ENCODE measurements at places on chromosomes 5 and 9. TPM values are rescaled to one million over a fixed set of nuclear protein-coding genes. Genes with fewer than 3 reads are reported as not detected.
A peak's percentile ranks its signal among the peaks of the same experiment; 100 is the strongest.

- no peak for DNase-seq
Measured at GRCh38 chr9:2962471-2963172, 118.7 kb upstream of the PUM3 start.

DNA sequence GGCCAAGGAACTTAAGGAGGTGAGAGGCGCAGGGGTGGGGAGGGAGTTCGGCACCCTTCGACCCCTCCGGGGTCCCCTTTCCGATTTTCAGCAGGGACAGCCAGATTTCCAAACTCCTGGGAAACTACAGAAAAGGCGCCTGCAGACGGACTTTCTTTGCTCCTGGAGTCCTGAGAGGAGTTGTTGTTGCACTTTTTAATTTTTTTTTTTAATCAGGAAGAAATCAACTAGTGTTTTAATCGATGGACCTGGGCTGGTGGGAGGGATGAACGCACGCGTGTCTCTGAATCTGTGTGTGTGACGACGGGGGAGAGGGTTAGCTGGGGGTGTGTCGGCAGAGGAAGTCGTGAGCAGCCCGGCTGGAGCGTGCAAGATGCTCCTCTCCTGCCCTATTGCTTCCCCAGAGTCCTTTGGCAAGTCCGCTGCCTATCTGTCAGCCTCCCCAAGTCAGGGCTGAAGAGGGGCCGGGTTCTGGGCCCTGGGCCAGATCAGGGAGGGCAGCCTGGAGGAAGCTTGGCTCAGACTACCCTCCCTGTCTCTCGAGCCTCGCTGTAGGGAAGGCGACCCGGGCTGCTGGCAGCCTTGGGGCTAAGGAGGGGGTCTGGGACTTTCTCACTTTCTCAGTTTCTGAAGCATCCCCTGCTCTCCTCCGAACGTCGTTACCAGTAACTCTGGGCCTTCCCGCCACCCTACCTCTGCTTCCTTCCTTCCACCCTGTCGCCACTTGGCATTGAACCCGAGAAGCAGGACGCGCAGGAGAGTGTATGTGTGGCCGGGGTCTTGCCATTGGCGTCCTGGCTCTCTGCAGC lies 731 bp downstream of the PRR16 start:
- peak; percentile 68 for DNase-seq

DNA sequence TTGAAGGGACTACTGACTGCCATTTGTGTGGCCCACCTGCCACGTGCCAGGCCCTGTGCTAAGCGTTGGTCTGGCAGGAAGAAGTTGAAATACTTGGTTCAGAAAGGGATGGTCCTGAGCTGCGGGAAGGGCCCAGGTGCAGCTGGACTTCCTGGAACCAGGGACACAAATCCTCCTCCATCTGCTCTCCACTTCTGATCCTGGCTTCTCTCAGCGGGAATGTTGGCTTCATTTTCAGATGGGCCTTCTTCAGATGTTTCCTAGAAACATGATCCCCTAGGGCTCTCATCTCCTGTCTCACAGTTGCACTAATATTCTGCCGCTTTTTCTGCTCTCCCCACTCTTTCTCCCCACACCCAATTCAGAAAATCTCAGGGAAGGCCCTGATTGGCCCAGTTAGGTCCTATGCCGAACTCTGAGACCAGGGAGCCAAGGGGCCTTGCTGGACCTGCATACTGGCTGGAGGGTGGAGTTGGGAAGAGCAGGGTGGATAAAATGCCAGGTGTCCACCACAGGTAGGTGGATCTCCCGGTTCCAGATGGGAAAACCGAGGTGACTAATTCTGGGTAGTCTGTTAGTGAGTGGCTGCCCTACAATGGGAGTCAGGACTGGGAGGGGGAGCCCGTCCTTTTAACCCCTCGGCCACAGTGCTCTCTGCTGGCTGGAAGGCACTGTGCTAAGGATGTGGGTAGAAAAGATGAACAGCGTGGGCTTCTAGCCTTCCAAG lies 19.4 kb downstream of the PSAT1 start:
- DNase-seq, result no peak

DNA sequence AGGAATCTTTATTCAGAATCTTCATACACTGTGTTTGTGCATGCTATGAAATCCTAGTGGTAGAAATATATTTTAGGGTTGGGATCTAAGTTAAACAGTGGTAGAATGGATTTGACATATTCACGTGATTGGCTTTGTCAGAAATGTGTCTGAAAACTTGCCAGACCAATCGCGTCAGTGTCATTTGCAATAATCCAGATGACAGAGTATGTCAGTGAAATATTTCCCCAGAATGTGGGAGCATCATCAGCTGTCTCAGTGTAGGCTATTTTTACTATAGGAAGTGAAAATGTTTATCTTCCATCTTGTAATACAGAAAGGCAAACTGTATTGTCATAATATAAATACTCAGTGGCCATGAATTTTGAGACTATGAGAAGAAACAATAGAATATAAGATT lies 220.6 kb upstream of the EDIL3 start:
- no peak for DNase-seq

DNA sequence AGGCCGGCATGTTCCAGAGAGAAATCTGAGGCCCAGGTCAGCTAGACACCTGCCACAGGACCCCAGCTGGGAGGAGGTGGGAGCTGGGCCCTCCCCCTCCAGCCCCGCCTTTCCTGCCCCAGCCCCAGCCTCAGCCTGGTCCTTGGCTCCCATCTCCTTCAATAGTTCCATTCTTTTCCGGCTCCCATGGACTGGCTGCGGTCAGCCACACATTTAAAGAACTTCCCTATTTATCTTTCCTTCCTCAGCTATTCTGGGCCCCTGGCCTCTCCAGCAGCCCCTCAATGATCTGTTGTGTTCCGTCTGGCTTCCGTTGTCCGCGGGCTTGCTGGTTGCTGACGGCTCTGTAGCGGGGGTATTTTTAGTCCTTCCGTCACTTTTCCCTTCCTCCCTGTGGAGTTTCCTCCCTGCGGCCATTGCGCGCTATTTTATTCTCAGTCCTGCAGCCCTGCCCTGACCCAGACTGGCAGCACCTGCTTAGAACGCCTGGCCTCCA lies 73.8 kb downstream of the AMBP start:
- DNase-seq, result no peak

GRCh38 chr5:148859703-148860102 lies 33.3 kb downstream of the ADRB2 start:
- no peak for DNase-seq

The UBAP1 gene
- 48.9 TPM for total RNA-seq

- no peak for DNase-seq
Measured at GRCh38 chr5:81601919-81602318, 149.0 kb downstream of the SSBP2 start.

GRCh38 chr5:142836048-142836447 lies 65.9 kb downstream of the ARHGAP26 start:
- DNase-seq, result no peak

The PDGFRB gene
- total RNA-seq, result 57.2 TPM

The VAV2 gene
- 7.6 TPM for total RNA-seq

- DNase-seq, result no peak
Measured at GRCh38 chr5:139194486-139194885, 3.7 kb downstream of the SIL1 start.

DNA sequence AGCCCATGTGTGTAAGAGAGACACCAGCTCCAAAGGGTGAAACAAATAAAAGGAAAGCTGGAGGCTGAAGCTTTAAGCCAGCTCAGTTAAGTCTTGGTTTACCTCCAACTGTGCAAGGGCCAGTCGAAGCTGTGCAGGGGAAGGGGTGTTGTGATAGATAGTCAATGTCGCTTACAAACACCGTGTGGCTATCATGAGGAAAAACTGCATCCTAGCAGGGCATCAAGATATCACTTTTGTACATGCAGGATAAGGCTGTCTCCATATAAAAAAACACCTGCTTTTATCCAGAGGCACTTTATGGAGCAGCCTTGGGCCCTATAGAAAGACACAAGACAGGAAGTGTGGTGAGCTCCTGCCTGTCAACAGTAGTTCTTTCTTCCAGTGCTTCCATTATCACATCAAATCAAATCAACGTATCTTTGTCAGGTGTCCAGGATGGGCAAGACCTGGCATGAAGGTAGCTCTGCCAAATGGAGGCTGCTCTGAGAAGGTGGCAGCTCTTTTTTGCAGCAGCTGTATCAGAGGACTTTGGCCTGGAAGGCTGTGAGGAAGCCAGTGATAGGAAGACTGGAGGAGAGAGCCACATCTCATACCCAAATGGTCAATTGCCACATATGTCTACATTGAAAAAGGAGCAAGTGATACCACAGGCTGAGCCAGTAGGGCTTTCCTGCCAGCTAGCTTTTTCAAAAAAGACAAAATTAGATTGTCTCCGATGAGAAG lies 29.3 kb upstream of the SELENOP start:
- no peak for DNase-seq

The HAVCR1 gene
- not detected for total RNA-seq

DNA sequence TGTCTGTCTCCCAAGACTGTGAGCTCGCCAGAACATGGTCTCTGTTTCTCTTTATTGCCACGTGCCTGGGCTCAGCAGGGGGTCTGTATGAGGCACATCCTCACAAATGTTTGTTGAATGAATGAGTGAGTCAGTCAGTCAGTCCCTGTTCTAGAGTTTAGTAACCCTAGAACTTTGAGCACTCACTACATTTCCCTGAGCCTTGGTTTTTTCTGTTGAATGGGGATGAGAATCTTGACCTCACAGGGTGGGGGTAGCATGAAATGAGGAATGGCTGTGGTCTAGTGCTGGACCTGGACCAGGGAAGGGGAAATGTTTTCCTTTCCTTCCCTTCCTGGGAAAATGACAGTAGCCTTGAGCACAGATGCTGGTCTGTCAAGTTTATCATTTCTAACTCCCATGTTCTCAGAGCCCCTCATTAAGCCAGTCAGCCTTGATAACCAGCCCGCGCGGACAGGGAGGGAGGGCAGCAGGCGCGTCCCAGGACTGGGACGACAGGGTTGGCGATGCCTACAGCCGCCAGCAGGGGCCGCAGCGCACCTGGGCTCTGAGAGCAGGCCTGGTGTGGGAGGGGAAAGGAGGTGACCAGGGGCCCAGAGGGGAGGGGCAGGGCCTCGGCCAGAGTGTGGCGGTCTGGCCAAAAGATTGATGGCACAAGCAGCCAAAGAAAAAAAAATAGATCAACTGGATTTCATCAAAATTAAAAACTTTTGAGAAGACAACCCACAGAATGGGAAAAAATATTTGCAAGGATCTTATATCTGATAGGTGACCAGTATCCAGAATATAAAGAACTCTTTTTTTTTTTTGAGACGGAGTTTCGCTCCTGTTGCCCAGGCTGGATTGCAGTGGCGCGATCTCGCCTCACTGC lies 24.1 kb upstream of the WNK2 start:
- peak; percentile 94 for DNase-seq

The SLC36A3 gene
- total RNA-seq, result not detected

- no peak for DNase-seq
Measured at GRCh38 chr5:36017622-36018021, 26.4 kb upstream of the UGT3A1 start.

GRCh38 chr5:146238973-146239372 lies 35.6 kb downstream of the RBM27 start:
- DNase-seq, result no peak

- DNase-seq, result no peak
Measured at GRCh38 chr9:3235497-3235896, 290.3 kb downstream of the RFX3 start.

DNA sequence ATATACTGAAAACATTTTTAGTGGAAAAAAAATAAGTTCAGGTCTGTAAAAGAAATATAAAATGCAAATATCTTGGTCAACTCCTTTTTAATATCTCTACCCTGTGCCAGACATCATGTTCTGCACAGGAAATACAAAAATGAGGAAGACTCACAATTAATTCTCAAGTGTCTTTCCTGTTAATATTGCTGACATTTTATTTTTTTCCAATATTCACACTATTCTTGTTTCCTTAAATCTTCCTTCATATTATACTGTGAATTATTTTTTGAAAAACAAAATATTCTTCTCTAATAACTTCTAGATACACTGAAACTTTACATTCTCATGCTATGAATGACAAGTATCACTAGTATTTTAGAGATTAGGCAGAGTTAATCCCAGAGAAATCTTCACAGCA lies 334.7 kb upstream of the FTMT start:
- DNase-seq, result no peak

DNA sequence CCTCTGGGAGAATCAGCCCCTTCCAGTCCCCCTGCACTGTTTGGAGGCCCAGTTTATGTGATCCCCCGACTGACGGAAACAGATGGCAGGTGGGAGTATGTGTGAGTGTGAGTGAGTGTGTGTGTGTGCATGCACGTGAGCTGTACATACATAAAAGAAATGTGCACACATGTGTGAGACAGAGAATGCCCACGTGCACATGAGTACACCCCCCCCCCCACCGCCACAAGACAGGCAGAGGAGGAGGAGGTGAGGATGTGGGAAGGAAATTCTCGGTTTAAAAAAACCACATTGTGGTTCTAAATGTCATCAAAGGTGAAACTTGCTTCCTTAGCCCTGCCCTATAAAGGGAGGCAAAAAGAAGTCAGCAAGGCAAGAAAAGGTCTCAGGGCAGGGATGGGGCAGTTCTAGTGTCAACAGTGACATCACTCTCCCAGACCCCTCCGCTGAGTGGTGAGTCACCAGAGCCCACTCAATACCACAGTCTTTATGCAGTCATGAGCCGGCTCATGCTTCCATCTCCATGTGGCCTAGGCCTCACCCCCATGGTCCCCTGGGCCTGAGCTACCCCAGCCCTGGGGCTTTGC lies 79.2 kb upstream of the HSPA9 start:
- DNase-seq, result no peak
